NCI-H1436 treated with DMSO at 0.1 percent for 48 hours (cell line): ENCODE measurements at places on chromosomes 6 and 20.

- DNase-seq, result no peak
Observed at GRCh38 chr6:45590696-45591184, 213.0 kb upstream of the SUPT3H start.

DNA sequence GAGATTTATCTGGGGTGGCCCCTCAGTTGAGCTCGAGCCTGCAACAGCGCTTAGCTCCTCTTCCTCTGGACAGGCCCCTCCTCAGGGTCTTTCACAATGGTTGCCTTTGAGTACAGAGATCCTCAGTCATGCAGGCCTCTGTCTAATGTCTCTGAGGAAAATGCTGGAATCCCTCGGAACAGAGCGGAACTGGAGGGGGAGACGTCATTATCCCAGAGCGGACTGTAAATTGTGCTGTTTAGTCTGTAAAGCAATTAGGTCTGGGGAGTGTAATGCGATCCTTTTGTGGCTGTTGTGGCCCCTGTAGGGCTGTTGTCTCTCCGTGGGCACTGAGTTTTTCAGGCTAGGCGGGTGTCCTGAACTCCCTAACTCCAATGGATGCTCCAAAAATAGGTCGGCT, 15.0 kb upstream of the DAAM2 start:
- no peak for DNase-seq

- DNase-seq, result no peak
Observed at GRCh38 chr6:159984268-159984786, 15.4 kb downstream of the IGF2R start.

DNA sequence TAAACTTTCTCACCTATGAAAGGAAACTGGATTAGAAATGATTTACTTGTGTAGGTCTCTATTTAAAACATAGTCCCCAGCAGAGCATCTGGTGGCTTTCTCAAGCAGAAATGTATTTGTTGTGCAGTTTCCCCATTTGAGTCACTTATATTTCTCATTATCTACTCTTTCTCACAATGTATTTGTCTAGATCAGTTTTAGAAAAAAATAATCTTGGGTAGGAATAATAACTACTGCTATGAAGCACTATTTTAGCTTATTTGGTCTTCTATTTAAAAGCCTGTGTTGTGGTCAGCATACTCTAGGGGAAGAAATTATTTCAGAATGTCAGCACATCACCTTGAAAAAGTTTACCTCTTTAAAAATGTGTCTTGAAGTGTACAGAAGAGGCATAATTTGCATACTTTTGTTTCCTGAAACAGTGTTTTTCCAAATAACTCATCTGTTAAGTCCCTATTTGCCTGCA, 60.9 kb upstream of the PRL start:
- no peak for DNase-seq

GRCh38 chr6:121297694-121298093, 36.6 kb downstream of the TBC1D32 start:
- no peak for DNase-seq

DNA sequence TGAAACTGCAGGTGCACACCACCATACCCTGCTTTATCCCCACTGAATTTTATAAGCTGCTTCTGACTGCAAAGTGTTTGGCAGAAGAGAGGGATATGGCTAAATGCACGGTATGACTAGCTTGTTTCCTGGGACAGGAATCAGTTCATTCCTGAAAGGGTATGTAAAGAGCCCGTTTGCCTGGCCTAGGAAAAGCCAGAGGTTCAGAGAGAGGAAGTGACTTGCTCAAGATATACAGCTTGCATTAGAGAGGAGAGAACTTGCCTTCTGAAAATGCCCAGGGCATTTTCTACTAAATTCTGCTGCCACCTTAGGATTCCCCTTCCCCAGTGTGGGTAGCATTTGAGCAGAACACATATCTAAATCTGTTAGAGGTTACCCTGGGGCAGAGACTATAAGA, 683 bp upstream of the GCNT2 start:
- no peak for DNase-seq

GRCh38 chr20:23928788-23929187, 49.2 kb upstream of the CST5 start:
- DNase-seq, result no peak

DNA sequence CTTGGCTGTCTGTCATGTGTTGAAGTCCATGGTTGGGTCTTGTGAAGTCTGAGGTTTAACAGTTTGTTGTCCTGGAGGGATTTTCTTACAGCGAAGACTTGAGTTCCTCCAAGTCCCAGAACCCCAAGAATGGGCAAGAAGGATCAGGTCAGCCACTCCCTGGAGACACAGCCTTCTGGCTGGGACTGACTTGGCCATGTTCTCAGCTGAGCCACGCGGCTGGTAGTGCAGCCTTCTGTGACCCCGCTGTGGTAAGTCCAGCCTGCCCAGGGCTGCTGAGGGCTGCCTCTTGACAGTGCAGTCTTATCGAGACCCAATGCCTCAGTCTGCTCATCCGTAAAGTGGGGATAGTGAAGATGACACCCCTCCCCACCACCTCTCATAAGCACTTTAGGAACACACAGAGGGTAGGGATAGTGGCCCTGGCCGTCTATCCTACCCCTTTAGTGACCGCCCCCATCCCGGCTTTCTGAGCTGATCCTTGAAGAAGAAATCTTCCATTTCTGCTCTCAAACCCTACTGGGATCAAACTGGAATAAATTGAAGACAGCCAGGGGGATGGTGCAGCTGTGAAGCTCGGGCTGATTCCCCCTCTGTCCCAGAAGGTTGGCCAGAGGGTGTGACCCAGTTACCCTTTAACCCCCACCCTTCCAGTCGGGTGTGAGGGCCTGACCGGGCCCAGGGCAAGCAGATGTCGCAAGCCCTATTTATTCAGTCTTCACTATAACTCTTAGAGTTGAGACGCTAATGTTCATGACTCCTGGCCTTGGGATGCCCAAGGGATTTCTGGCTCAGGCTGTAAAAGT, 43.5 kb downstream of the SIRPA start:
- DNase-seq, result no peak

- DNase-seq, result no peak
Observed at GRCh38 chr20:17061715-17062114, 165.1 kb upstream of the PCSK2 start.

DNA sequence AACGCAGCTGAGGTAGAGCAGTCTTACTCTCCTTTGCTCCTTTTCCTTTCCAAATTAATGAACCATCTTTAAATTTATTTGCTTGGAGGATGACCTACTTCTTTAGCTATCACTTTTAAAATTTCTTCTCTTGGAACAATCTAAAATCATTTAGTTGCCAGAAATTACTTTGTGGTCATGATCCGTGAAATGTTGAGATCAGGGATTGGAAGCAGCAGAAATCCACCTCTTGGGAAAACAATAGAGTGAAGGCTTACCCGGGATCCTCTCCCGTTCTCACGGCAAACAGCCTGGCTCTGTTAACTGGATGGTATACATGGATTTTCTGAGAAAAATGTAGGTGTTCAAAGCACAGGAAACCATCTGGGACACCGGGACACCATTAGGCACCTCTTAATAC, 7.7 kb downstream of the AKAP12 start:
- no peak for DNase-seq

DNA sequence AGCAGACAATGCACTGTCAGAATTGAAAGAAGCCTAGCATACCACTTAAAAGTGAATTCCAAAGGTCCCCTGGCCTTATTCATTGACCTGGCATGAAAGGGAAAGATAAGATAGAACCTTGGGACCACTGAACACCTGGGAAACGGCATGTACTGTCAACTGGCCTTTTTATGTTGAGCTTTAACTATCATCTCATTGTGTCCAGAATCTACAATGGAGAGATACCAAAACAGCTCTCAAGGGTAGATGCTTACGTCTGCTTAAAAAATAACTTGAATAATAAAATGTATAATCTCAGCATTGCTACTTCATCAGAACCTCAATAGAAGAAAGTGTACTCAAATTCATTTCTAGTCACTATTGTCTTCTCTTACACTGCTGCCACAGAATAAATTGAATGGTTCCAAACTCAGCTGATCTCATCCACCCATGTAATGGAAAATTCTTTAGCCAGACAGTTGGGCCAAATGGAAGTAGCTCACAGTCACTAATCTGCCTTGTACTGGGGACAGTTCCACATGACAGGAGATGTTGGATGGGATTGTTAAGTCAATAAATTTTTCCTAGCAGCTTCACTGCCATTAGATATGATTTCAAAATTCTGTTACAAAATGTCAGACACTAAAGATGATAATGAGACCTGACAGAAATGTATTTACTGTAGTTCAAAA, 93.8 kb downstream of the MLIP start:
- no peak for DNase-seq

- DNase-seq, result no peak
Observed at GRCh38 chr6:88459643-88460042, 293.5 kb upstream of the CNR1 start.

- DNase-seq, result no peak
Observed at GRCh38 chr20:63128367-63128766, 87.6 kb downstream of the YTHDF1 start.

- no peak for DNase-seq
Observed at GRCh38 chr6:101397199-101397598, 3.7 kb downstream of the GRIK2 start.

DNA sequence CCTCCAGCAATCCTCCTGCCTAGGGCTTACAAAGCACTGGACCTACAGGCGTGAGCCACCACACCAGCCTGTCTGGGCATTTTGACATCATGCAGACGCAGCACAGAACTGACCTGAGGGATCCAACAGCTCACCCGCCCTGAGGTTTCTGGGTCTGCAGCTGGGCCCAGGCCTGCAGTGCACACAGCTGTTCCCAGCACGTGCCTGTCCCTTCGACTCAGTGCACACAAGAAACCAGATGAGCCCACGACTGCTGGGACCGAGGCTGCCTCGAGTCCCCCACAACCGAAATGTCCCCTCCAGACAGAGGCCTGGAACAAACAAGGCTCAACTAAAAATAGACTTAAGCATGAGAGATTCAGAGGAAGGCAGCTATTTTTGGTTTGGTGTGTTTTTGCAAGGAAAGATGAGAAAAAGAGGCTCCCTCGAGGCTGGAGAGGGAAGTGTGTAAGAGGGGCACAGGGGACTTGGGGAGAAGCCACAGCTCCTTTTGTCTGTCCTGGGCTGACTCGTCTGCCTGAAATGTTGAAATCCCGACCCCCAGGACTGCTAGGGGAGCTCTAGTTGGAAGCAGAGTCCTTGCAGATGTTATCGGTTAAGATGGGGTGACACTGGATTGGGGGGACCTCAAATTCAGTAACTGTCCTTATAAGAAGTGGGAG, 66.3 kb downstream of the YTHDF1 start:
- no peak for DNase-seq

DNA sequence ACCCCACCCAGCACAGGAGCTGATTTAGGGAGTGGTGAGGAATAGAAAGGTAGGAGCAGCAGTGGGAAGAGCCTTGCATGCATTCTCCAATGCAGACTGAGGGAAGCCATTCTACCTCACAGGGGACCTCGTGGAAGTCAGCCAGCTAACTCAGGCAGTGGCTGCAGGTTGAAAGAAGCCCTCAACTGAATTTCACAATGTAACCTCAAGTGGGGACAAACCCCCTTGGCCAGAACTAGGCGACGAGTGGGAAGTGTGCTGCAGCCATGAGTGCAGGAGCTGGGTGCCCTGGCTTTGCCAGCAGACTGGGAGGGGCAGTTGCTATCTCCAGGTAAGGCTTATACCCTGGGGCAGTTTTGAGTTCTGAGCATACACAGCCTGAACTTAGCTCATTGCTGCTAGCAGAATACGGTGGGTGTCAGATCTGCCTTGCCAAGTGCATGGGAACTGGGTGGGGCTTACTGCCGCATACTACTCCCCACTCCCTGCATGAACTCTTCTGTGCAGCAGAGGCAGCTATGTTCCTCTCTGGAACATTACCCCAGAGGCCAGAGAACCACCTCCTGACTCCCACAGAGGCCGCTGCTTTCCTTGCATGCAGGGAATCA, 126.5 kb downstream of the CDK19 start:
- DNase-seq, result no peak

- DNase-seq, result no peak
Observed at GRCh38 chr6:137266309-137266586, 47.1 kb upstream of the IFNGR1 start.

DNA sequence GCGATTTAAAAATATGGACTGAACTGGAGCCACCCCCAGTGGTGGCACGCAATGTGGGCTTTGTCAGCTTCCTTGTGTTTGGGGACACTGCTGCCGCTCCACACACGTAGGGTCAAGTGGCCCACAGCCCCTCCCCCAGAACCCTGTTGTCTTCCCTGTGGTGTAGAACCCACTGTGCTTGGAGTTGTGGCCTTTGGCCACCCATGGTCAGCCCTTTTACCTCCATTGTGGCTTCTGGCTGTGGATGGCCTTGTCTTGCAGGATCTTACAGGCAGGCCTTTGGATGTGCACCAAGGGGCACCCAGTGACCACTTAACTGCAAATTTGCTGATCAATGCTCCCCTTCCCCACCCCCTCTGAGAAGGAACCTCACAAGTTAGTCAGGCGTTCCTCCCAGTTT, 2.0 kb upstream of the LEMD2 start:
- DNase-seq, result no peak

DNA sequence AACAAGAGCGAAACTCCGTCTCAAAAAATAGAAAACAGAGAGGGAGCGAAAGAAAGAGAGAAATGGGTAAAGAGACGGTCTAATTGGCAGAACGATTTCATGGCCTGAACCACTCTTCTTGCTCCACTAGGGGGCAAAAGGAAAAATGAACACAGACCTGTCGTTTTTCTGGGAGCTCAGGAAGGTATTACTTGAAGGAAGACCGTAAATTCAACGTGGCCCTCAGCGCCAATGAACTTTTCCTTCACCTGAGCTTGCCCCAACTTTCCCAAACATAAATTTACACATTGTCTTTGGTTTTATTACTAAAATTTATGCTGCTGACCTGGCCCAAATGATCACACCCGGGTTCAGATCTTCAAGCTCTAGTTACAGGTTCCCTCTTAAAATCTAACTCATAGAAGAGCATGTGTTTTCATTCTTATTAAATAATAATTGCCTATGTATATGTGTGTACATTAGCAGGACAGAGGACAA, 67.3 kb downstream of the ATP9A start:
- no peak for DNase-seq

DNA sequence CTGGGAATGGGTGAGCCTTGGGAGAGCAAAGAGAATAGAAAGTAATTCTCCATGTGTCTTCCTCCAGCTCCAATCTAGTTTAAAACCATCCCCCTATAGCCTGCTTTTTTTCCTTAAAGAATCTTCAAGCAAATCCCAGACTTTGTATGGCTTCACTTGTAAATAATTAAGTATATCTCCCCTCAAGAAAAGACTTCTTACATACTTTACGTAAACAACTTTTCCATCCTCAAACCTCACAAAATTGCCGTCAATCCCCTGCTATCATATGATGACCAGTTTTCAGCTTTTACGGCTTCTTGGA, 88.5 kb upstream of the PHACTR3 start:
- DNase-seq, result no peak

DNA sequence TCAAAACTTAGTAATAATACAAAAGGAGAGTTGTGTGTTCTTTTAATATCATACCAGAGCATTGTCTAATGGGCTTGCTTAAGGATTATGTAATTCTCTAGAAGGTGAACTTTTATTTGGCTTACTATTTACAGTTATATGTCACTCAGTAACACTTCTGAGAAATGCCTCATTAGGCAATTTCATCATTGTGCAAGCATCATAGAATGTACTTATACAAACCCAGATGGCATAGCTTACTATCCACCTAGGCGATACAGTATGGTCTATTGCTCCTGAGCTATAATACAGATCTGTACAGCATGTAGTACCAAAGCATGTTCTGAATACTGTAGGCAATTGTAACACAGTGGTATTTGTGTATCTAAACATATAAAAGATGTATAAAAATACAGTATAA, 340.1 kb downstream of the PHF3 start:
- DNase-seq, result no peak
